Stimulated activated CD4-positive, alpha-beta T cell treated with anti-CD3 and anti-CD28 coated beads, TNF-alpha, amount 100 ng/mL, for 24 hours (primary cell): ENCODE measurements at places on chromosomes 2 and 18.

- no peak for DNase-seq
Observed at GRCh38 chr2:138275881-138276280, 225.7 kb upstream of the SPOPL start.

DNA sequence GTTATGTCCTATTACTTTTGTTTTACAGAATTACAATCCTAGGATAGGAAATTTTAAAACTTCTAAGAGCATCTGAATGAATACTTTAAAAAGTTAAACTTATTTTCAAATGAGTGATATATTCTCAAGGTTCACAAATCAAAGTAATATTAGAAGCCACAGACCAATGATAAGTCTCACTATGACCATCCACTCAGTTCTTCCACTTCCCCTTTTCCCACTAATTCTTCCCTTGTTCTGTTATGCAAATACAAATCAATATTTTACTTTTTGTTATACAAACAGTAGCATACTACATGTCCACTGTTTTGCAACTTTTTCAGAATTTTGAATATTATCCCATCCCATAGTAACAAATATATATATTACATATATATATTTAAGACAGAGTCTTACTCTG lies 20.2 kb downstream of the USP37 start:
- DNase-seq: no peak

DNA sequence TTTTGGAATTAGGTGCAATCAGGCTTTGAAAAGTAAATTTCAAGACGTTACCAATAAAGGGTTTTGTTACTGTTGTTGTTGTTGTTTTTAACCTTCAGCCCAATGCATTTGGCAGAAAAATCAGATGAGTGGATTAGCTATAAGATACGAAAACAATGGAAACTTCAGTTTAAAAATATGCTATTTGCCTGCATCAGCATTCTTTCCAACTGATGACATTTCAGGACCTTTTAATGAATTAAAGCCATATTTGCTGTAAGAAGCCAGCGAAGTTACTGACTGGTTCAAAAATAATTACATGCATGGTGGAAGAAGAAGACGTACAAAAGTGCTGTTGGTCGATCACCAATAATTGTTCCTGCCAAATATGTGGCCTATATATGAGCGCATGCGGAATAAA lies 639.3 kb upstream of the SOX11 start:
- no peak for DNase-seq

DNA sequence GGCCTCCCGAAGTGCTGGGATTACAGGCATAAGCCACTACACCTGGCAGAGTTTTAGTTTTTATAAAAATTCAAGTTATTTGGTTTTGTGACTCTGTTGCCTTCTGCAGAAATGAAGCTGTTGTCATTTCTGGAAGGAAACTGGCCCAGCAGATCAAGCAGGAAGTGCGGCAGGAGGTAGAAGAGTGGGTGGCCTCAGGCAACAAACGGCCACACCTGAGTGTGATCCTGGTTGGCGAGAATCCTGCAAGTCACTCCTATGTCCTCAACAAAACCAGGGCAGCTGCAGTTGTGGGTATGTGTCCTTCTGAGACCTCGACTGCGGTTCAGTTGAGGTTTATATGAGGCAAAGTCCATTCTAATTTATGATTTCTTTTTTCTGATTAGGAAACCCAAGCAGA lies 7.2 kb downstream of the MTHFD2 start:
- DNase-seq: no peak

DNA sequence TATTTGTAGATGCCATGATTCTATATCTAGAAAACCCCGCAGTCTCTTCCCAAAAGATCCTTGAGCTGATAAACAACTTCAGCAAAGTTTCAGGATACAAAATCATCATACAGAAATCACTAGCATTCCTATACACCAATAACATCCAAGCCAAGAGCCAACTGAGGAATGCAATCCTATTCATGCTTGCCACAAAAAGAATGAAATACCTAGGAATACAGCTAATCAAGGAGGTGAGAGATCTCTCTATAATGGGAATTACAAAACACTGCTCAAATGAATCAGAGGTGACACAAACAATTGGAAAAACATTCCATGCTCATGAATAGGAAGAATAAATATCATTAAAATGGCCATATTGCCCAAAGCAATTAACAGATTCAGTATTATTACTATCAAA lies 551.4 kb upstream of the SLC39A10 start:
- DNase-seq: no peak

DNA sequence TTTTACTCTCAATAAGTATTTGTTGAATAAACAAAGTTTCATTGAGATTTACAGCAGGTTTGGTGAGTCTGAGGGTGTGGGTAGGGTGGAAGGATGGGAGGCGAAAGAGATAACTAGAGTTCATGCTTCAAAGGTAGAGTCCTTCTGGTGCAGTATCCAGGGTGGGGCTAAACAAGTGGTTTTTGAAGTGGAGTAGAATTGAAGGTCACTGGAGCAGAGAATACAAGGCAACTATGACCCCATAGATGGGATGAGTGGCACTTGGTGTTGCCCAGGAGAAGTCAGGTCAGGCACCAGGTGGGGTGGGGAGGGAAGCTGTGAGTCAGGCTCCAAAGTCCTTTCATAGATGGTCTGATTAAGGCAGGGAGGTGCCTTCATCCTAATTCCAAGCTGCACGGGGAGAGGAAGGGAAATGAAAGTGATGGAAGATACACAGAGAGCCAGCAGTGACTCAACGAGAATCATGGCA lies 6.6 kb upstream of the CAB39 start:
- DNase-seq: no peak

- no peak for DNase-seq
Observed at GRCh38 chr2:27278010-27278409, 2.8 kb downstream of the DNAJC5G start.

GRCh38 chr2:231710799-231711676 lies 2.7 kb downstream of the PTMA start:
- no peak for DNase-seq

GRCh38 chr2:13652531-13653313 lies 936.0 kb downstream of the TRIB2 start:
- DNase-seq: no peak

DNA sequence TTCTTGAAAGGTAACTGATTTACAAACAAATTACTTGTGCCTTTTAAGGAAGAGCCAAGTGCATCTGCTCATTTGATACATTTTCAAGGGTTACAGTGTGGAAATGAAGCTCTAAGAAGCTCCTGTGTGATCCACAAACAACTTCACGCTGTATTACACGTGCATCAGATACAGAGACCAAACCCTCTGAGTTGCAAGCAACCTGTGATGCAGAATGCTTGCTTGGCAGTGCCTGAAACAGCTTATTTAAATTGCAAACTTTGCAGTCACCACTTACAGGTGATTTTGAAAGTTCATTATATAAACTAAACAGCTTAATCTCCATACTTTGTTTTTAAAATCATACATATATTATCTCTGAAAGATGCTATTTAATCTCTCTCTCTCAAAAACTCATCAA lies 50.1 kb downstream of the ZEB2 start:
- DNase-seq: no peak

GRCh38 chr2:197998702-197999101 lies 194.3 kb downstream of the PLCL1 start:
- DNase-seq: peak; percentile 11

DNA sequence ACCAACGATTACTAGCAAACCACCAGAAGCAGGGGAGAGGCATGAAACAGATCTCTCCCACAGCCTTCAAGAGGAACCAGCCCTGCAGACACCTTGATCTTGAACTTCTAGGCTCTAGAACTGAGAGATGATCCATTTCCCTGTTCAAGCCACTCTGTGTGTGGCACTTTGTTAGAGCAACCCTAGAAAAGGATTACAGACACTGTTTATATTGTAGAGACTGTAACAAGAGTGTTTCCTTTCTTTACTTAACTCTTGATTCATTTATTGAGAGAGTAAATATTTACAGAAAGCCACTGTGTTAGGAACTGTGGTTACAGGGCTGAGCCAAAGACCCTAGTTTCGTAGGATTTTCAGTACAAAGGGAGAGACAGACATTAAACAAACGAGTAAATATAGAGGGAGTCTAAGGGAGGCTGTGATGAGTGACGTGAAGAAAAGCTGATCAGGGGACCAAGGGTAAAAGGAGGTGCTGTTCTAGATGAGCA lies 10.9 kb downstream of the CCDC68 start:
- DNase-seq: no peak

GRCh38 chr2:125560855-125561254 lies 1095.1 kb upstream of the GYPC start:
- DNase-seq: no peak
